Progenitor cell of endocrine pancreas (in vitro differentiated cells): ENCODE measurements at places on chromosomes 16 and 17. TPM values are rescaled to one million over a fixed set of nuclear protein-coding genes. Genes with fewer than 3 reads are reported as not detected.

GRCh38 chr17:81426393-81427172 lies 31.3 kb downstream of the BAHCC1 start:
- no peak for DNase-seq

DNA sequence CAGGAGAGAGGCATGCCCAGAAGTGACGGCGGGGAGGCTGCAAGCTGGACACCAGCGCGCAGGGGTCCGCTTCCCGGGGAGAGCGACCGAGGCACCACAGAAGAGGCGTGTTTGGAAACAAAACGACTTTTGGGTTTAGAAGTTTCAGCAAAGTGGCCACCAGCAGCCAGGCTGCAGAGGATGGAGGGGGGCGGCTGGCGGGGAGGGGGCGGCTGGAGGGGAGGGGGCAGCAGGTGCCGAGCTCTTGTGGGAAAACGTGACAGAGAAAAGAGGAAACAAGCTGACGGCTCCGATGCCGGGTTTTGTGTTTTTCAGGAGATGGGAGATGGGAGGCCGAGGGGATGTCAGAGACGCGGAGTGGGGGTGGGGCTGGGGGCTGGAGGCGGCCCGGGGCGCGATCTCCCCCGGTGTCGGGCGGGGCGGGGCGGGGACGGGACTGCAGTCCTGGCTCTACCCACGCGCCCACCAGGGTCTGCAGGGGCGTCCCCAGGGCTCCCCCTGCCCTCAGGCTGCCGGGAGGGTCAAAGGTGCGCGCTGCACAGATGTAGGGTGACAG lies 32.1 kb upstream of the RPH3AL start:
- DNase-seq, result no peak

- DNase-seq, result no peak
Measured at GRCh38 chr16:67873435-67874370, 851 bp downstream of the EDC4 start.

GRCh38 chr17:17860766-17861107 lies 24.0 kb upstream of the SREBF1 start:
- DNase-seq, result no peak

DNA sequence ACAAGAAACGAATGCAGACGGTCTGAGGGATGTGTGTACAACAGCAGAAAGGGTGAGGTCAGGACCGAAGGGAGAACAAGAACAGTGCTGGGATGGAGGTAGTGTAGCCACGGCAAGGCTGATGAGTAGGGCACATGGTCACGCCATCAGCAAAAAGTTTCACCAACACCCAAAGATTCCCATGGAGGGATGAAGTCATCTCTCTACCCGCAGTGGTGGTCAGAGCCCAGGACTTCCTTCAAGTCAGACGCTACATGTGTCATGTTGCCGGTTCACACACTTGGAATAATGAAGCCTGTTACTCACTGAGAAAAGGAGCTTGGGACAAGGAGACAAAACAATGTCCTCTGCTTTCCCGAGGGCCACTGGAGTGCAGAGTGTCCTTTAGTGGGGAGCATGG lies 79.7 kb downstream of the SALL1 start:
- DNase-seq, result no peak

DNA sequence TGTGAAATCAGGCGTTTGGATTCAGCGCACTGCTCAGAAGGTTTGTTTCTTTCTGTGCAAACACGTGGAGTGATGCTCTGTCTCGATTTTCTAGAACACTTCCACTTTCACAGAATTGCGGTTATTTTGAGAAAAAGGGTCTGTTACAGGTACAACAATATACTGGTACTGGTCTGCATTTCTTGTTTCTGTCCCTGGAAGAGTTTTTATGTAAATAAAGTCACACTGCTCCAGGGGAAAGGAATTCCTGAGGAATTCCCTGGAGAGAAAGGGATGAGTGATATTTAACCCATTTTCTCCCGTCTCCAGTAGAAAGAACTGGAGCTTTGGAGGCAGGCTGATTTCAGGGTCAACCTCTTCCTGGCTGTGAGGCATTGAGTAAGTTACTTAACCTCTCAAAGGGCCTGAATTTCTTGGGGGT lies 16.2 kb upstream of the RMI2 start:
- no peak for DNase-seq

- no peak for DNase-seq
Measured at GRCh38 chr17:77877036-77877435, 81.5 kb upstream of the TNRC6C start.

DNA sequence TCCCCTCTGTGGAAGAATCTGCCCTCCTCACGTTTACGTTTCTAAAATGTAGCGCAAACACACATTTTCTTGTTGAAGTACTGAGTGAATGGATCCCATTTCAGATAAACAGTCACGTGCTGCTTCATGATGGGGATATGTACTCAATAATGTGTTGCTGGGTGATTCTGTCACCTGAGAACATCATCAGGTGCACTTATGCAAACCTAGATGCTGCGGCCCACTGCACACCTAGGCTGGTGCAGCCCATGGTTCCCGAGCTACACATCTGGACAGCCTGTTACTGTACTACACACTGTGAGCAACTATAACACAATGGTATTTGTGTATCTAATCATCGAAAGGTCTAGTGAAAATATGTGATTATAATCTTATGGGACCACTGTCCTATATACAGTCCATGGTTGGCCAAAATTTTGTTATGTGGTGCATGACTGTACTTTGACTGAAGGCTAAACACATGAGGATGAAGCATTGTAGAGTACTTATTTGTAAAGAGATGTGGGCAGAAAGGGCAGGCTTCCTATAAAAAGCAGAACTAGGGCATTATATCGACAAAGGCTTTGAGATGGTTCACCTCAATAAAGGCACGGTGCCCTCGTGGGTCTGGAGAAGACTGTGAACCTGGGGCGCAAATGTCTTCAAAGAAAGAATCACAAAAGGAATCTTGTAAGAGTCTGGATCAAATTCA lies 26.3 kb downstream of the MARF1 start:
- no peak for DNase-seq

The SALL1 gene
- total RNA-seq, result 11.0 and 12.8 TPM in 2 replicates

The KRTAP4-4 gene
- total RNA-seq, result not detected in 2 replicates

The SLC5A10 gene
- total RNA-seq, result not detected in 2 replicates

The CDH8 gene
- total RNA-seq, result 3.1 and 5.4 TPM in 2 replicates

The YBX2 gene
- total RNA-seq, result 2.7 and 4.3 TPM in 2 replicates

The CD79B gene
- total RNA-seq, result not detected in 2 replicates
